ENCODE measurements at places on chromosomes 4 and X.

DNA sequence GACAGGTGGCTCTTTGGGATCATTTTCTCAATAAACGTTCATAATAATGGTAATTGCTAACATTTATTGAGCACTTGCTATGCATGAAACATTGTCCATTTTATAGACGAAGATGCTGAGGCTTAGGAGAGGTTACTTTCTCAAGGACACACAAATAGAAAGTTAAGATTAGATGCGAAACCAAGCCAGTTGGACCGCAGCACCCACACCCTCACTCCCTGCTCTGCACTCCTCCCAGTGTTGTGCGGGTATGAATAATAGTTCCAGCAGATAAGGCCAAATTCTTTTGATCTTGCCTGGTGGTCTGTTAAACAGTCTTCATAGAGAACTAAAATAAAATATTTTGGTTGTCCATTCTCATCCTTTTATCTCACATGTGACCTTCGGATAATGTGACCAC, 85.0 kb upstream of the BEND4 start:
- ATAC-seq = no peak

DNA sequence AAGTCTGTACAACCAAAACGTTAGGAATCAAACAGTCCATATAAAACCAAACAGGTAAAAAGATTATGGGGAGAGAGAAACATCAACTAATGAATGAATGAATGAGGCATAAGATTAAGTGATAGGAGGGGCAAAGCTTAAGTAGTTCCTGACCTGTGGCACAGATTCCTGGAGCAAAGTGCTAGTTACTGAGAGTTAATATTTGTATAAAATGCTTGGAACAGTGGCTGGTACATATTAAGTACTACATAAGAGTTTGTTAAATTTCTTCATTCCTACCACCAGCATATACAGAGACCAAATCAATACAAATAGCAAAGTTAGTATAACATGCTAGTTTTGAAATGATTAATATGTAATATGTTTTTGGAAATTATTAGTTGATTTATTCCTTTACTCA, 363.7 kb downstream of the ADAM29 start:
- no peak for ATAC-seq

- ATAC-seq = no peak
Observed at GRCh38 chr4:75904076-75904475, 1.8 kb upstream of the PPEF2 start.

DNA sequence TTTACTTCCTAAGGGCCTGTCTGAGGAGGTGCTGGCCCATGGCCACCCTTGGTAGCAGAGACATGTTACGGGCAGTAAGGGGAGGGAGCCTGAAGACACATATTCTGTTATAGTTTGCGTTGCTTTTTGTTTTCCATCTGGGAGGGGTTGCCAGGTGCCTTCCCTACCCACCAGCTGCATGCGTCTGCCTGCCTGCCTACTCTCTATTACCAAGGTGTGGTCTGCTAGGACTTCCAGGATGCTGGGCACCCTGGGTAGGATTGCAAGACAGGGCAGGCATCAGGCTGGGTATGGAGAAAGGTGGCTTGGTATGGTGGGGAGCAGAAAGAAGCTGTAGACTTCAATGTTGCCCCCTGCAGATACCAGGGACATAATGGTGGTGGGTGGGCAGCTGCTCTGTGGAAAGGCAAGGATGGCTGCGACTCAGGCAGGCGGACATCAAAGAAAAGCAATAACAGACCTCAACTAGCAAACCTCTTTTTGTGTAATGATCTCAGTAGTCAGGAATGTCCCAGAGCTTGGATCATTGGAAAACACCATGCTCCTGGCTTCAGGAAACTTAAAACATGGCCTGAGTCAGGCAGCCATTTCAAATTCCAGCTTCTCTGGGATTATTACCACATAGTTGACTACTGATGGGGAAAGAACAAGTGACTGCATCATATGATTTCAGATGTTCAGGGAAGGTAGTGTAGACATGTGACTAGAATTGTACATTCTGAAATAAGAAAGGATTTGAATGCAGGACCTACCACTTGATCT, 67.8 kb downstream of the HOPX start:
- ATAC-seq = peak; percentile 95

DNA sequence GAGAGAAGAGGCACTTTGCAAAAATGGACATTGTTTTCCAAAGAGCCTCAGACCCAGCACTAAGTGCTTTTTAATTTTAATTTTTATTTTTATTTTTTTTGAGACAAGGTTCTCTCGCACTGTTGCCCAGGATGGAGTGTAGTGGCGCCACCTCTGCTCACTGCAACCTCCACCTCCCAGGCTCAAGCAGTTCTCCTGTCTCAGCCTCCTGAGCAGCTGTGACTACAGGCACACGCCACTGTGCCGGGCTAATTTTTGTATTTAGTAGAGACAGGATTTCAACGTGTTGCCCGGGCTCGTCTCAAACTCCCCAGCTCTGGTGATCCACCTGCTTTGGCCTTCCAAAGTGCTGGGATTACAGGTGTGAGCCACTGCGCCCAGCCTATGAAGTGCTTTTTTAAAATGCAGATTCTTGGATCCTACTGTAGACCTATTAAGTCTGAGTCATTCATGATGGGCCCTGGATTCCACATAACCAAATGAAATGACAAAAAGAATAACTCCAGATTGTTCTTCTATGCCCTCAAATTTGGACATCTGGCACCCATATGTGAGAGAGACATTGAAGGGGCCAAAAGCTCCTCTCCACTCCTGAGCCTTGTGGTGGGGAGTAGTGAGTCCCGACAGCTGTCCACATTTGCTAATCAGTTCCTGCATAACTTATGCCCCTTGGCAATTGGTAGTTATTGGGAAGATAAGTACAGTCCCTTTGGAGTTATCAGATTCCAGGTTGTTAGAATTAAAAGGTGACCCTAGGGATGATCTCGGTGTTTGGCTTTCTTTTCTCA, 3.6 kb downstream of the NOCT start:
- no peak for ATAC-seq

GRCh38 chr4:34850968-34851367, 1393.3 kb downstream of the ARAP2 start:
- no peak for ATAC-seq

DNA sequence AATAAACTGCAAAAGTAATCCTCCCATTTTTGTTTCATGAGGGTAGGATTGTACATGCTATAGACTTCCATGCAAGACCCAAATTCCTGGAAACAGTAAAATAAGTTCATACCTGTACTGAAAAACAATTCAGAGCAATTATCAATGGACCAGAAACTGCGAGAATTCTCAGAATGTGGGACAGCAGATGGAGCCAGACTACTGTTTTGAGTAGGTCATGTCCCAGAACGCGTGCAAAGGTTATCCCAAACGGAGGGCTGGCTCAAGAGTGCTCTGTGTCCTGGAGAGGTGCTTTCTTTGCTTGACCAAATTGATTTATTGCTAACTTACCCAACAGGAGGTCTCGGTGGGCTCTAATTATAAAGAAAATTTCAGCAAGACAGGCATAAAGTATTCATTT, 1.7 kb upstream of the MAGEH1 start:
- ATAC-seq = no peak

DNA sequence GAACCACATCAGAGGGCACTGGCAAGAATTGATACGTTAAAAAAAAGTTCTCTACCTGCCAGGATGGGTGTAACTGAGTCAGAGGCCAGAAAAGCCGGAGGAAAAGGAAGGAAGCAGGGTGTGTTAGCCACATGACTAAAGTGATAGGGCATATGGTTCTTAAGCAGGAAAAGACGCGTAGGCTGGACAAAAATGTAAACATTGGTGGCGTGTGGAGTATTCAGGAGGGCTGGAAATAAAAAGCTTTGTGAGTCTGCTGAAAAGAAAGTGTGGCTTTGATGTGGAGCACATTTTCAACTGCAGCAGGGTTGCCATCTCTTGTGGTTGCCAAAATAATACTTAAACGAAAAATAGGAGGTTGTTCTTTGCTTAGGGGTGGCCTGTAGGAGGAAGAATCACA, 186.5 kb upstream of the RPL34 start:
- ATAC-seq = peak; percentile 67

DNA sequence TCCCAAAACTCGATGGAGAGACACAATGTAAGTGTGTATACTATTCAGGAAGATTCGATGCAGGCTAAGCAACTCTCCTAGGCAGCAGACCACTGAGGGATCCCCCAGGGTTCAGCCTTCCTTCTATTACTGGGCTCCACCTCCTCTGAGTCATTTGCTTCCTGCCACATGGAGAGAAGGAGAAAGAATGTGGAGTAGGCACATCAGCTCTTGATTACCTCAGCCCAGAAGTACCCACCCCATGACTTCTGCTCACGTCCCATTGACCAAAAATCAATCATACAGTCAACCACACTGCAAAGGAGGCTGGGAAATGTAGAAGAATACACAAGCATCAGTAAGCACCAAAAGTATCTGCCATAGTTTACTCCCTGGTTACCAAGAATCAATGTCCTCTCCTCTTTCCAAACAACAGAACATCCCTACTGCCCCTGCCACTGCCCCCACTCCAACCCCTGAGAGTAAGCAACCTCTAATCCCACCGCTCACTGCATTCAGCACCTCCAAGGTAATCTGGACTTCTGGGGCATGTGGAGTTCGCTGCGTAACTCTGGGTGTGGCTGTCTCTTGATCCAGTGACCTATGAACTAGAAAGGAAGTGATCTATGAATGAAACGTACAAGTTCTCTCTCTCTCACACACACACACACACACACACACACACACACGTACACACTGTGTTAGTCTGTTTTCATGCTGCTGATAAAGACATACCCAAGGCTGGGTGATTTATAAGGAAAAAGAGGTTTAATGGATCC, 91.2 kb upstream of the C1QTNF7 start:
- no peak for ATAC-seq

DNA sequence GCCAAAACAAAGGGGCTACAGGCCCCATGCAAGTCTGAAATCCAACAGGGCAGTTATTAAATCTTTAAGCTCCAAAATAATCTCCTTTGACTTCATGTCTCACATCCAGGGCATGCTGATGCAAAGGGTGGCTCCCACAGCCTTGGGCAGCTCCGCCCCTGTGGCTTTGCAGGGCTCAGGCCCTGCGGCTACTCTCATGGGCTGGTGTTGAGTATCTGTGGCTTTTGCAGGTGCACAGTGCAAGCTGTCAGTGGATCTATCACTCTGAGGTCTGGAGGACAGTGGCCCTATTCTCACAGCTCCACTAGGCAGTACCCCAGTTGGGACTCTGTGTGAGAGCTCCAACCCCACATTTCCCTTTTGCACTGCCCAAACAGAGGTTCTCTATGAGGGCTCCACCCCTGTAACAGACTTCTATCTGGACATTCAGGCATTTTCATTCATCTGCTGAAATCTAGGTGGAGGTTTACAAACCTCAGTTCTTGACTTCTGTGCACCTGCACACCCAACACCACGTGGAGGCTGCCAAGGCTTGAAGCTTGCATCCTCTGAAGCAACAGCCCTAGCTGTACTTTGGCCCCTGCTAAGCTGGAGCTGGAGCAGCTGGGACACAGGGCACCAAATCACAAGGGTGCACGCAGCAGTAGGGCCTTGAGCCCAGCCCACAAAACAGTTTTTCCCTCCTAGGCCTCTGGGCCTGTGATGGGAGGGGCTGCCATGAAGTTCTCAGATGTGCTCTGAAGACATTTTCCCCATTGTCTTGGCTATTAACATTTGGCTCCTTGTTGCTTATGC, 154.8 kb upstream of the PDE5A start:
- ATAC-seq = no peak

DNA sequence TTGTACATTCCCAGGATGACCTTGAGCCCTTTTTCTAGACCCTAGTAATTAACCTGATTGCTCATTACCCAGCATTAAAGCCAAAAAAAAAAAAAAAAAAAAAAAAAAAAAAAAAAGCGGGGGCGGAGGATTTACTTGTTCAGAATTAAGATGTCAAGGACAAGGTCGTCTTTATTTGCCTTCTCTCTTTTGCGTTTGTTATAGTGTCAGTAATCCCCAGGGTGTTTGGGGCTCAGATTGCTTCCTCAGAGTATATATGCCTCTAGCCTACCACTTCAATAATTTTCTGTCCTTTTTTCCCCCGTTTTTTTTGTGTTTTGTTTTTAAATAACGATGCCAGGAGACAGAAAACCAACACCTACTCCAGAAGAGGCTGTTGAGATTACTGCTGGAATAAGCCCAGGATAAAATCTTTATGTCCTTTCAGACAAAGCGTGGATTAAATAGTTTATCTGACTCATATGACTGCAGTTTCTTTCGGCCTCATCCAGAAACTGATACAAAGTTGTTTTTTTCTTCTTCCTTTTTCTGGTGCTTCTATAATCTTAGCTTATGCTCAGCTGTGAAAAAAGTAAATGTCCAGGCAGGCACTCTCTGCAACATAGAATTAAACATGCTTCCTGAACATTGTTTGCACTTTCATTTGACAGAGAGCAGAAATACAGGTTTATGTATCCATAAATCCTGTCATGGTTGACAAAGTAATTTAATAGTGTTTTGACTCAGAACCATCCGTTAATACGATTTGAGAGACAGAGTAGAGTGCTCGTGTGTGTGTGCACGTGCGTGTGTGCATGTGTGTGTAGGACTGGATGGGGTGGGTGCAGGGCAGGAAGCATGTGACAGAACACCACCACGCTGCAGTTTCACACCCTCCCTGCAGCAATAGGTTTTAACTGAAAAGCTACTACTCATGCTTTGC, 138.6 kb downstream of the AFF1 start:
- peak; percentile 85 for ATAC-seq

DNA sequence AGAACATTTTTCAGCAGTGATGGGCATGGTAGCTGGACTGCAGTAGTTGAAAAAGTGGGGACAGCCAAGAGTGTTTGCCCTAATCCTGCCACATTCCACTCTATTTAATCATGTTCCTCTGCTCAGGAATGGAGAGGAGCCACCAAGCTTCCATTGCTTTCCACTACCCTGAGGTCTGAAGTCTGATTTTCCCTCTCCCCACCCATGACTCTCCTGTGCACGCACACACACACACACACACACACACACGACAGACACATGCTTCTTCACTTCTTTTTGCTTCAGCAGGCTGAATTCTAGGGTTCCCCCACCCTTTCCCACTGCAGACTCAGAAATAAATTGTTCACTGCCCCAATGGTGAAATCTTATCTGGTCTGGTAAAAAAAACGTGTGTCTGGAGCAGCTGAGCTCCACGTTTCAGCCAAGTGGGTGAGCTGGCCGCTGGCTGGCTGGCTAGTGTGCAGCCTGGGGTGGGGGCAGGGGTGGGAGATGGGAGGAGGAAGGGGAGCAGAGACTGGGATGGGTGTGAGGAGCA, 142.7 kb upstream of the NALF2 start:
- ATAC-seq = no peak

DNA sequence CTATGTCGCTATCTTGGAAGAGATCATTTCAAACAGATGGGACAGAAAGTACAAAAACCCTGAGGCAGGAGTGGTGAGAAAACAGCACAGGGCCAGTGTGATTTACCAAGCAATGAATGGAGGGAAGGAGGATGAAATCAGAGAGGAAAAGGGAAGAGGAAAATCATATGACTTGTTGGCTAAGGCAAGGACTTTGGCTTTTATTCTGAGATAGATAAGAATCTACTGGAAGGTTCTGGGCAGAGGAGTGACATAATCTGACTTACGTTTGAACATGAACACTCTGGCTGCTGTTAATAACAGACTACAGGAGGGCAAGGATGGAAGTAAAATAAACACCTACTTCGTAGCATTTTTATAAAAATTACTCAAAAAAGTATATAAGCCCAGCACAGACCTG, 207.8 kb upstream of the SLC7A11 start:
- no peak for ATAC-seq

- ATAC-seq = no peak
Observed at GRCh38 chrX:120290107-120290506, 21.2 kb downstream of the TMEM255A start.

Measured in esophagus mucosa (tissue), 1 donor.